ENCODE measurements at places on chromosomes 11 and 22.

GRCh38 chr22:30132290-30132996, 52.2 kb downstream of the HORMAD2 start:
- no peak for DNase-seq

DNA sequence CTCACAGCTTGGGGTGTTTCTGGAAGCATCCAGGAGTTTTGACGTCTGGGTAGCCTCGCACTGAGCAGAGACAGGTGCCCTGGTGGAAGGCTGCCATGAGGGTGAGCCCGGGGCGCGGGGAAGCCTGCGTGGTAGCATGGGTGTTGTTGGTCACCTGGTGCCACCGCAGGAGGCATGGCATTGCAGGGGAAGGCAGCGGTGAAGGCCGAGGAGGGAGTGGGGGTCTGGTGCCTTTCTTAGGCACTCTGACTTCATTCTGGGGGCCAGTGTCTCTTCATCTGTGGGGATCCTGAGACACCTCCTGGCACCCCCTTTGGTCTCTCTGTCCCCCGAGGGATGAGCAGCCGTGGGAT, 271.2 kb downstream of the TBC1D22A start:
- no peak for DNase-seq

DNA sequence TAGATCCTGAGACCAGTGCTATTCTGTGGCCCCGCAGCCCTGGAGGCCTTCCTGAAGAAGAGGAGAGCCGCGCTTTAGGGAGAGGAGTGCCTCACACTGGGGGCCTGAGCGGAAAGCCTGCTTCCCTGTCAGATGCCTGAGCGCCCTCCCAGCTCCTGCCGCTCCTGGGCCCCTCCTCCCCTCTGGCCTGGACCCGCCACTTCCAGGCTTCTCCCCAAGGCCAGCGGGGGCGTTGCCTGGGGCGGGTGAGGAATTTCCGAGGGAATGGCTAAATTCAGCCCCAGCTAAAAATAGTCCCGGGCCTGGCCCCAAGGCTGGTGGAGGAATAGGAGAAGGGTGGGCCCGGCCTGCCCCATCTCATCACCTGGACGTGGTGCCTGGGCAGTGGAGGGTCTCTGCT, 15.4 kb downstream of the ARHGEF17 start:
- DNase-seq: no peak

GRCh38 chr11:70247710-70248072, 22.8 kb upstream of the PPFIA1 start:
- no peak for DNase-seq

DNA sequence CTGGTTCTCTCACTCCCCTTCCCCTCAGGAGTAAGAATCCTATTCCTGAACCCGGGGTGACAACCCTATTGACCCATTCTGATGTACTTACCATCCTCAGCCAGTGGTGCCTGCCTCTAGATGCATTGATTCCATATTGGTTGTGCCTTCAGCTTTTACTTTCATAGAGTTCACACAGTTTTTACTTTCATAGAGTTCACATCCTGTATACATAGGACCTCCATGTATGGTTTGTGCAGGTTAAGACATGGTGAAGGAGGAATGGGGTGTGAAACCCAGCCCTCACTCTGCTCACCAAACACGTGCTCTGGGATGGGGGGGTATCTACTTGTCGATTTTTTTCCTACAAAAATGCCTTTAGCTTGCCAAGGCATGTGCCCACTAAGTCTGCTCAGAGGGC, 105.6 kb upstream of the TBCEL start:
- no peak for DNase-seq

DNA sequence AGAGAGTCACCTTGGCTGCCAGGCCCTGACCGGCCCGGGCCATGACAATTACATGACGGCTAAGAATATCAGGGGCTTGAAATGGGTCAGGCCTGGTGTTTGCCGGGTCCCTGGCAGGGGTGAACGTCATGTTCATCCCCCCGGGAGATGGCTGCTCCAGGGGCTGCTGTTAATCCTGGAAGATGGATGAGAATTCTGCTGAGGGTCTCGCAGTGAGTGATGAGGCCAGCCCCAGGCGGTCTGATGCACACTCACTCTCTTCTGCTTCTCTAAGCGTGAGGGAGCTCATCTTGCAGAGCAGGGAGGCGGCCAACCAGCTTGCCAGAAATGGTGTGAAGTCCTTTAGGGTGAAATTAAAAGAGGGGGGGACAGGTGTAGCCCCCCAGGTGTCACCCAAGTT, 101.3 kb upstream of the ANO1 start:
- no peak for DNase-seq

DNA sequence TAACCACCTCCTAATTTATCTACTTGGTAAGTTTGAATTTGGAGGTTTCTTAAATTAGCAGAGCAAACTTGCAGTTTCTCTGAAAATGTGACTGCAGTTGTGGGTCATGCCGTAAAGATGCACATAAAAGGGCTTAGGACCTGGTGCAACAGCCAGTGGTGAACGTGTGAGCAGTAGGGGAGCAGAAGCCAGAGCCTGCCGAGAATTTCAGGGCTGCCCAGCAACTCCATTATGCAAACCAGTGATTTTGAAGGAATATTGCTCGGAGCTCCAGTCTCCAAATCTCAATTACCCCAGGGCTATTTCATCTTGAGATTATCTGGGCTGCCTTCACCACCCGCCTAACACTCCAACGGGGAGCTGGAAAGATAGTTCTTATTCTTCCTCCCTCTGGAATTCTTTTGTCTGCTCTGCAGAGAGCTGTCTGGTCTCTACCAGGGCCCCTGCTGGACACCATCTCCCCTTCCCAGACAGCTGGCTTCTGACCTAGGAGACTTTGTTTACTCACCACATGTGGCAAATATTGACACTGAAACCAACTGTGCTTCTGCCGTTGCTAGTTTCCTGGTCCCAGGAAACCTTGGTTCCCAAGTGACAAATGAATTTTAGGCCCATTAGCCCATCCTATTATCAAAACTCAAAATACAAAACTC, 93.9 kb downstream of the DSCAML1 start:
- no peak for DNase-seq

DNA sequence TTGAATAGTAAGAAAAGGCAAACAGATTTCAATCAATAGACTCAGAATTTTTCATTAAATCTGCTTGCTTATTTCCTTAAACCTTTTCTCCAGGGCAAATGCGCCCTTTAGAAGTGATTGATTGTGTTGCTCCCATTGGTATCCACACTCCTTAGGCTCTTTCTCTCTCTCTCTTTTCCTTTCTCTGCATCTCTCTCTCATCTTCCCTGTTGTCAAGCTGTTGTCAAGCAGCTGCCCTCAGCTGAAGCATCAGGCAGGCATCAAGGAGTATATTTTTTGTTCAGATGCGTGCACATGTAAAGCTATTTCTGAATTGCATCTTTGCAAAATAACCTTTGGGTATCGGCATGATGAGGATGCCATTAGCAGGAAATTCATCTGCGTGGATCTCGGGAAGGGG, 107.2 kb upstream of the PLET1 start:
- DNase-seq: no peak

GRCh38 chr11:78722786-78723185, 148.1 kb upstream of the NARS2 start:
- DNase-seq: no peak

DNA sequence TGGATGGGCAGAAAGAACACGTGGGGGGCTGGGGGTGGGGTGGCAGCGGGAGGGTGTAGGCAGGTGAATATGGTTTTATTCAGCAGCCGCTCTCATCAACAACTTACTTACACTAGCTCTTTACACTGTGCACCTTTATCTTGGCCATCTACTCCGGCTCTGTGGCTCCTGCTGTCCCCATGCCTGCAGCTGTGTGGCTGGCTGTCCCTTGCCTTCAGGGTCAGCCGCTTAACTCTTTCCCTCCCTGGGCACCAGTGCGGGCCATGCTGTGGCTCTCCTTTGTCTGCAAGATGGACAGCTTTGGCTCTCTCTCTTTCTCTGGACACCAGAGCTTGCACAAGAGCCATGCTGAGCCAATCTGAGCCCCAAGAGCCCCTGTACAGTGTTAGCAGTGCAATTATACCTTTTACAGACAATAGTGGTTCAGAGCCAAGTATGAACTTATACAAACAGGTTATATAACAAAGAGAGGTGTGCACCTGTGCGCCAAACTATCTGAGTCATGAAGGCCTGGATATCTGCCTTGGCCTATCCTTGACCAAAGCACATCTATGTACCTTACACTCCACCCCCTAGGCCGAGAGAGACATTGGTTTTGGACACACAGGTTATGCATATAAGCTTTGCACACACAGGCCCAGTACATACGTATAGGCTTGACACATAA, 94.3 kb upstream of the CTSC start:
- no peak for DNase-seq

- DNase-seq: no peak
These were observed 28.9 kb downstream of the ZNF214 start for GRCh38 chr11:6991227-6991626.

DNA sequence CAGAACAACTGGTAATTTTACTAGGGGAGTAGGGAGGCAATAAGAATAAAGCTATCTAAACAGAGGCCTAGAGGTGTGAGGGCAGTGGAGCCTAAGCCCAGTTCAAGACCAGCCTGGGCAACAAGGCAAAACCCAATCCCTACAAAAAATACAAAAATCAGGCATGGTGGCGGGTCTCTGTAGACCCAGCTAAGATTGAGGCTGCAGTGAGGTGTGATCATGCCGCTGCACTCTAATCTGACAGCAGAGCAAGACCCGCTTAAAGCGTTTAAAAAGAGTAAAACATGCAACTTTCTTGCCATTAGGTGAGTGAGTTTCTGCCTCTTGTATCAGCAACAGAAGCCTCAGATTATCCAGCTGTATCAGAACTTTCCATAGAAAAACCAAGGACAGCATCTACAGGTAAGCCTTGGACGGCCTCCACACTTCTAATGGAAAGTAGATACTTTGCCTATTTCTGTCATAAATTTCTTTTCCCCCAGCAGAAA, 12.1 kb downstream of the TAF1D start:
- no peak for DNase-seq

DNA sequence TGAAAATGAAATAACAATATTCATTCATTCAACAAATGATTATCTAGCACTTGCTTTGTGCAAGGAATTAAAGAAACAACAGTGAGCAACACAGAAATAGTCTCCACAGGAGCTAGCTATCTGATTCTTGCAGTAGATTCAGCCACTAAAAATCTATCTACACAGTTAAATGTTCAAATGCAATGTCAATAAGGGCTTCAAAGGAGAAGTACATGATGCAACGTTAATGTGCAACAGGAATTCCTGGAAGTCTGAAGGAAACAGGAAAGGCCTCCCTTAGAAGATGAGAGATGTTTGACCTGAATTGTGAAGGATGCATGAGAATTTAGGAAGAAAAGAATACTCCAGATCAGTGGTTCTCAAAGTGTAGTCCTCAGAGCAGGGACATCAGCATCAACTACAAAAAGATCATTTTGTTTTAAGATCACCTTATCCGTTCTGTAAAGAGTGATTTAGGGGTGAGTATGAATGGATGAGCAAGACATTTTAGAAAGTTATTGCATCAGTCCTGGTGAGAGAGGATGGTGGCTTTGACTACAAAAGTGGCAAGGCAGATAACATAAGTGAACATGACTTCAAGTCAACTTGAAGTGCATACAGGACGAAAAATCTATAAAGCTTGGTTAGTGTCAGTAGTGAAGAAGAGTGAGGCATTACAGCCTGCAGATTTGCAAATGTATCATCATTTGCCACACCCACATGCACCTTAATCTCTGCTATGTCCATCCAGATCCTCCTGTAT, 96.0 kb downstream of the ETS1 start:
- no peak for DNase-seq

DNA sequence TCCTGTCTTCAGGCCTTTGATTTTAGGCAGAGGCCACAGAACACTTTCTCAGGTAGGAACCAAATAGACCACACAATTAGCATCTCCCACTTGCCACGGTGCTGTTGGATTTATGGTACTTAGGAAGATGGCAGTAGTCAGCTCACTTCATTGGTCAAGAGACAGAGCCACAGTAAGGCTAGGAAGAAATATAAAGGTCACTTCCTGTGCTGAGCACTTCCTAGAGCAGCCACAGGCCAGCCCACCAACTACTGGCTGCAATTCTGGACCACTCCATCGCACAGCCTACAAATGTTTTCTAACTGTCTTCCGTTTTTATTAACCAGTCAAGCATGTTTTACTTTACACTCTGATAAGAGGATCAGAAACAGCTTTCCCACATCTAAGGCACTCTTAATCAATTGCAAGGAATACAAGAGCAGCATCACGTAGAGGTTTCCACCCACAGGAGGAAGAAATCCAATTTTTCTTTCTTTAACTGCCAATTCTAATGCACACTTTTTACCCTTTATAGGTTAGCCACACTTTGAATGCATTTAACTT, 54.7 kb downstream of the ABTB2 start:
- no peak for DNase-seq

DNA sequence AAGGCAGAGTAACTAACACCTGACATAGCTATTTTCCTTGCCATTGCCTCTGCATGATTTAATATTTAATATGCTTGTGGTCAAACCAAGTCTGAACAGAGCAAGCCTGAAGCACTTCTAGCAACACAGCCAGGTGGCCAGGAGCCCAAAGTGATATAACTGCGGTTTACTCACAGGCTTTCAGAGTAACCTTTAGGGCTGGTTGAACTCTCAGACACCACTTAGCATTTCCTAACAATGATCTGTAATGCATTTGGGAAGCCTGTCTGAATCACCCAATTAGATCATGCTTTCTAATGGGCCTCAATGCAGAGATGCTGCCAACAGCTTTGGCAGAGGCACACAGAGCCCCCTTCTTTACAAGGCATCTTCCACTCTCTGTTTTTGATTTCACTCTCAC, 96.1 kb downstream of the FDX1 start:
- DNase-seq: no peak

- no peak for DNase-seq
These were observed 24.5 kb downstream of the FAM227A start for GRCh38 chr22:38631724-38632123.

DNA sequence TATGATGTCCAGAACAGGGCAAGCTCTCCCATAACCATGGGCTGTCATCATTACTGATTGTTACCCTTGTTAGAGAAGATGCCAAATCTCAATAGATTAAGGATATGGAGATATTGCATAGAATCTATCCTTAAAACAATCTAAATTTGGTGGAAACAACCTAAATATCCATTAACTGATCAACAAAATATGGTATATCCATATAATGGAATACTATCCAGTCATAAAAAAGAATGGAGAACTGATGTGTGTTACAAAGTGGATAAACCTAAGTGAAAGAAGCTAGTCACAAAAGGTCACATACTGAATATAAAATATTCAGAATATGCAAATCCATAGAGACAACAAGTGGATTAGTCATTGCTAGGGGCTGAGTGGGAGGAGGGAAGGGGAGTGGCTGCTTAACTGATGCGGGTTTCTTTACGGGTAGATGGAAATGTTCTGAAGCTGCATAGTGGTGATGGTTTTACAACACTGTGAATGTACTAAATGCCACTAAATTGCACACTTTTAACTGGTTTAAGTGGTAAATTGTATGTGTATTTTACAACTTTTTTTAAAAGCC, 36.1 kb upstream of the SMCO4 start:
- no peak for DNase-seq

DNA sequence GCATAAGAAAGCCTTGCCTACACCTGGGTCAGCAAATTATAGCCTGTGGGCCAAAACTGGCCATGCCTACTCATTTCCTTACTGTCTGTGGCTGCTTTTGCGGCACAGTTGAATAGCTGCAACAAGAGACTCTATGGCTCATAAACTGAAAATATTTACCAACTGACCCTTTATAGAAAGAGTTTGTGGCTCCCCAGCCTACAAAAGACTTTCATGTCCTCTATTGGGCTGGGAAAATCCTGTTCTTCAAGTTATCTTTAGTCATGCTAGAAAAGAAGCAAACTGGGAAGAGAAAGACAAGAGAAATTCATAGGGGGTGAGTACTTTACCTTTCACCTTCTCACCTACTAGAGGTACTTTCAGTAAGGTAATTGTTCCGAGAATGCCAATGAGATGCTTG, 175.1 kb downstream of the SWAP70 start:
- DNase-seq: no peak

- DNase-seq: no peak
These were observed 3.7 kb downstream of the FAM180B start for GRCh38 chr11:47589977-47590861.
